ENCODE measurements at places on chromosomes 11 and 22.

- DNase-seq = no peak
These were observed 2.2 kb downstream of the SPON1 start for GRCh38 chr11:13964771-13965074.

- peak; percentile 37 for DNase-seq
These were observed 17.6 kb upstream of the ASCC2 start for GRCh38 chr22:29855611-29856181.

DNA sequence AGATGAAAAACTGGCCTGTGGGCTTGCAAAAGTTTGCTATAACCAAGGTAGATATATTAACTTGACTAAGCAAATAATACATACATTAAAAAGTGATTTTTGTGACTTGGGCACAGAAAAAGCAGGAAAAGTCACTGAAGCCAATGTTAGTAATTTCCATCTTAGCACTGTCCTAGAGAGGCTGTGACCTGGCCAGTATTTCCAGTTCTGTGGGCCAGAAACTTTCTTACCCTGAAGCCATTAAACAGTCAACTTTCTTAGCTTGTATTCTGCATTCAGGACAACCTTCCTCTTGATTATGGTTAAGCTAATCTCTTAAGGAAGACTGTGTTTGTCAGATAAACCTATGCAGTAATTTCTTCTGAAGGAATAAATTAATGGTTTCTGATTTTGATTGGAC is 22.3 kb upstream of the SLC36A4 start:
- DNase-seq = no peak

DNA sequence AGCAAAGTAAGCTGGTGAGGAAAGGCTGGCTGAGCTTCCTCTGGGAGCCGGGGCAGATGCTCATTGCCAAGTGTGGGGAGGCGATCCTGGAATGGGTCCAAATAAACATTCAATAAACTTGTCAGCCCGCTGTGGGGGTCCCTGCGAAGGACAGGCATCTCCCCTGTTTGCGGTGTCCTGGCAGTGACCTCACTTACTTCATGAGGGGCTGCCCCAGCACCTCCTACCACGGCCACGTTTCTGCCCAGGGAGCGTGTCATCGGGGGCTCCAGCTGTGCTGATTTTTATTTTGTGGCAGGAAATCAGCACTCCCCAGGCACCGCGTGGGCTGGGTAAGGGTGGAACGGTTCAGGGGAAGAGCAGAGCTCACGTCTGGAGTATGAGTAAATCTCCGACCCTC is 493.9 kb upstream of the B3GAT1 start:
- peak; percentile 88 for DNase-seq

GRCh38 chr22:40660730-40661129 is 18.6 kb upstream of the MCHR1 start:
- no peak for DNase-seq

GRCh38 chr11:134521001-134521400 is 109.0 kb upstream of the B3GAT1 start:
- DNase-seq = no peak

All from NCI-H1092 treated with DMSO at 0.1 percent for 48 hours (cell line).